ENCODE measurements at places on chromosomes 2 and 18.

DNA sequence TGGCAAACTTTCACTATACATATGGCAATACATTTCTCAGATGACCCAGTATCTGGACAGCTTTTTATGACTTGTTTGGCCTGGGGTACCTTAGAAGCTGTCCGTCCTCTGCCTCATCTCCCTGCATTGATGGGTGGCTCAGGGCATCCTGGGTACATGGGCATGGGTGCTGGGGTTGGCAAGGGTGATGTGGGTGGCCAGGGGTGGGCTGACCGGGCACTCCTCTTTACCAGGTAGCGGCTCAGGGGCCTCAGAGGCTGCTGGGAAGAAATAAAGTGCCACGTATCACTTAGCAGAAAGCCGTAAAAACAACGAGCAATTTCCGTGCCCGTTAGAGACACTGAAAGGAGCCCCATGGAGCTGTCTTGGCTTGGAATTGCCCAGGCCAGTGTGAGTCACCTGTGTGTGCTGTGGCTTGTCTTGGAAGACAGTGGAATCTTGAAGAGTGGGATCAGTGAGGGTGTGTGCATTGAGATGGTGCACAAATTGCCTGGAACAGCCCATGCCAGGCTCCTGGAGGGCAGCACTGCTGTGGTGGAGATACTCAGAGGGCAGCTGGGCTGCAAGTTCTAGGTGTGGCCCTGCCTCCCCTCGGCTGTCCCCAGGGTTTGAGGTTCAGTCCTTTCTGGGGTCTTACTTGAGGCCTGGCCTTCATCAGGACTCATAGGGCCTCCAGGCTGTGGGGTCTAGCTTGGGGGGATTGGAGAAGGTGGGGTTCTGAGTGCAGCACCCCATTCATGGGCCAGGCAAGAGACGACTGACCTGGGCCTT is 88.8 kb downstream of the FHOD3 start:
- DNase-seq, result no peak

GRCh38 chr18:52070291-52070756 is 269.7 kb upstream of the DCC start:
- no peak for DNase-seq

DNA sequence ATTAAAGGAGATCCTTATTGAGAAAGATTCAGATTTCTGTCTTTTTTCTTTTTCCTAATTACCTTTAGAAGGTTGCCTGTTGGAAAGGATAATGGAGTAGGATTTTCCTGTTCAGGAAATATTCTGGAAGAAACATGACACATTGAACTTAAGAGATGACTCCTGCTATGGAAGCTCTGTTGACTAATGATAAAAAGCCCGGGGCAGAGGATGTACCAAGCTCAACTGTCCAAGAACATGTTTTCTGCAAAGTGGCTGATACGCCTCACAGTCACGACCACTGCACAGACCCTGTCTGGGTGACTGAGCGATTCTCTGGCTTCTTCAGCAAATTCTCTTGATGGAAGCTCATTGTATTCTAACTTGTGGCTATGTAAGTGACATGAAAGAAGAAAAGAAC is 86.2 kb upstream of the THOC1 start:
- DNase-seq, result no peak

GRCh38 chr18:61489334-61489733 is 156.1 kb downstream of the CDH20 start:
- DNase-seq, result no peak

DNA sequence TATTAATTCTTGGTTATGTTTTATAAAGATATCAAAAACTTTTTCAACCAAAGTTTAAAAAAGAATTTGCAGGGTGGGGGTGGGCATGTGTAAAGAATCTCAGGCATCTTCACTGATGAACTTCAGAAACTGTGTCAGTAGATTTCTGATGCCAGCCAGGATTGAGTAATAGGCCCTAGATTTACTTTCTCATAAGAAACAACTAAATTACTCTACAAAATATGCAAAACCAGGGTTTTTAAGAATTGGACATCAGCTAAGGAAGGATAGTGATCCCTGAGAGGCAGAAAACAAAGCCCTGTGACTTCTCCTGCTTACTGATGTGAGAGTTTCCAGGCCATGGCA is 11.9 kb upstream of the IL1R1 start:
- DNase-seq, result no peak

DNA sequence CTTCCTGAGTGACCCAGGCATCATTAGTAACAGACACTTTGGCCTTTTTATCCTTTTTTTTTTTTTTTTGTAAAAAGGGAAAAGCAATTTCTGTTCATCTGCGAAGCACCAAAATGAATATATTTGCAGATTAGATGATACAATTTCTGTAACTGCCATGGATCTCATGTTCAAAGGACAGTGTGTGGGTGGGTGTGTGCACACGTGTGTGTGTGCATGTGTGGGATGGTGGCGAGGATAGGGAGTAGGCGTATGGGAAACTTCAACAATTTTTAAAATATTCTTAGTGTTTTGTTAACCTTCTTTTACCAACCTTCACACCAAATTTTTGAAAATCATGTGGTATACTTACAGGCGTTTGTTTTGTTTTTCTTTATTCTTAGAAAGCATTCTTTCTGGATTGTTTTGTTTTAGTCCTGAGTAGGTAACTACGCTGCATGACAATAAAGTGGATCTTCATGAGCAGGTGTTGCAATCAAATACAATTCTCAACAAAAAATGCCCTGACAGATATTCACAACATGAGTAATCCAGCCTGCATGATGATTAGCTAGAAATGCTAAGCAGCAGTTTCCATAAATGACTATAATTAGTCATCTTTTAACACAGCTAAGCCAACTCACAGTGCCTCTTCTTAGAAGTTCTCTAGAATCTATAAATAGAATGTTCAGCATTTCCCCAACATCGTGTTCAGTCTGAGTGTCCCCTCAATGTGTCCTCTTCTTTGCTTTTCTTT is 53.5 kb upstream of the RMDN2 start:
- DNase-seq, result no peak

- DNase-seq, result no peak
These were observed 5.0 kb upstream of the MRPL19 start for GRCh38 chr2:75641587-75641986.

DNA sequence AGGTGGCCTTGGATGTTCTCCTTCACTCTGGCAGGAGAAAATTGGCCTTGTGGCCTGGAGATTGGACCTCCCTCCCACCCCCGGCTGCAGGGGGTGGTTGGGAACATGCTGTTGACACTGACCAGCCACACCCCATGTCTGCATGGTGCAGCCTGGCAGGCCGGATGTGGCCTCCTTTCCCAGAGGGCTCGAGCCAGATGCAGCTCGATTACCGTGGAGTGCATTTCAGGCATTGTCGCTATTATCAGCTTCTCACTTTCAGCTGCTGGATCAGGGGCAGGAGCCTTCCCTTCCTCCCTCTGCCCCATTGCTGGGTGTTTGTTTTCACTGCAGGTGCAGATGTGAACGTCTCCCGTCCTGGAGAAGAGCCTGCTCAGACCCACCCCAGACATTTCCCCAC is 211.0 kb upstream of the SIX2 start:
- no peak for DNase-seq

DNA sequence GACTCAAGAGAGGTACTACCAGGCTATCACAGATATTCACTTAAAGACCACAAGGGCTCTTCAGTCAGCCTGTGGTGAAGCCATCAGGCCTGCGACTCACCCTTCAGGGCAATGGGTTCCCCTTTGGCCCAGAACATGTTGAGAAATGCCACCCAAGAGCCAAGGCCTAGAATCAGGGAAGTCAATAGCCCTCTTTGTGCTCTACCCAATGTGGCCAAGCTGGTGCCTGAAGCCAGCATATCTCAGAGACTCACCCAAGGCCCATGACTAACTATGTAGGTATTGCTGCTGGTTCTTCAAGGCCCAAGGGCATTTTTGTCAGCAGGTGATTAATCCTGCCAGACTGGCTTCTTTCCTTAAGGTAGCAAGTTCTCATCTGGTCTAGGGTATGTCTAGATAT is 338.9 kb upstream of the SETBP1 start:
- DNase-seq, result no peak

DNA sequence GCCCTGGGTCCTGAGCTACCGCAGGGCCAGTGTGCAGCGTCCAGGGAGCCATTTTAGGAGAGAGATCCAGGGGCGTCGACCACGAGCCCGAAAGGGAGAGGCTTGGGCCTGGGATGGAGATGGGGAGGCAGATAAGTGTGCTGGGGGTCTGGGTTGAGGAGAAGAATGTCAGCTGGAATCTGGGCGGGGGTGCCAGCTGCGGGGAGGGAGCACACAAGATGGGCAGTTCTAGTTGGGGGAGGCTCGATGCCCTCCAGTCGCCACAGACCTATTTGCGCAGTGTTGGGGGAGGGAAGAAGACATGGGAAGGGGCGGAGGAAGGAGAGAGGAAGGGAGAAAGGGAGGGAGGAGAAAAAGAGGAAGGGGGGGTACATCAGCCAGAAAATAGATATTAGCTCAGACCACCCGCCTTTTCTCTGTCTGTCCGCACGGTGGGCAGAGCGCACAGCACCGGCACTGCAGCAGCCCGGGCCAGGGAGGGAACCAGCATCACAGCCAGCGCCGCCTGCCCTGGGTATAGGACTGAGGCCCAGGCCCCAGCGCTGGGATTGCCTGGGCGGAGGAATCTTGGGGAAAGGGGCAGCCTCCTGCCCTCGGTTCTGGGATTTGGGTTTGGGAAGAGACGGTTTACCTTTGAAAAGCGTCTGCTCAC is 1.9 kb upstream of the HOXD11 start:
- no peak for DNase-seq

DNA sequence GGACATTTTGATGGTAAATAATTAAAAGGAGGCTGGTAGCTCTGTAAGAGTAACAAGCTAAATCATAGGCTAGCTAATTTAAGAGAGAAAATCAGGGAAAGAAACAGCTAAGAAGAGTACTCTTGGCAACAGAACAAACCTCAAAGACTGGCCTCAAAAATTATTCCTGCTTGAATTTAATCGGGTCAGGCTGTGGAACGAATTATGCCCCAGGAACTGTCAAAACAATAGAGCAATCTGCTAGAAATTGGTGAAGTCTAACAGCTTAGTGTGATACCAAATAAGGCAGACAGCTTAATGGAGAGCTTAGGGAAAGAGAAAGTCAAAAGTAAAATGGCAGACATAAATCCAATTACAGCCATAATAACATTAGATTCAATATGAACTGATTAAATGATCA is 215.7 kb downstream of the MREG start:
- no peak for DNase-seq

- no peak for DNase-seq
These were observed 4.5 kb downstream of the FAM117B start for GRCh38 chr2:202639231-202639630.

- DNase-seq, result no peak
These were observed 679.6 kb downstream of the MBD2 start for GRCh38 chr18:53544917-53545316.

DNA sequence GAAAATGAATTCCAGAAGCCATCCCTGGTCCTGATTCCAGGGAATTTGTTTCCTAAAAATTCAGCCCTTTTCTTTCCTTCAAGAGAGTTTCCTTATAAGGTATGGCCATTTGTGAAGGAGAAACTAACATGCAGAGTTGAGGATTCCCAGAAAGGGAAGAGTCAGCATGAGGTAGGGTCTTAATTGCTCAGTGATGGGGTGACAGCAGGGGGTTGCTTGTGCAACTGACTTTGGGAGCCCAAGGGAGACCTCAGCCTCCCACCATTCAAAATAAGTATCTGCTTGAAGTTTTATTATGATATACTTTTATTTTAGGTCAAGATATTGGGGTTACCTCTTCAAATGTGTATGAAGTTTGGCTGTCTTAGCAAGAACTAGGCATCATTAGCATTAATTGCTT is 74.9 kb upstream of the CELF4 start:
- DNase-seq, result no peak

GRCh38 chr2:21759819-21760218 is 636.1 kb downstream of the TDRD15 start:
- no peak for DNase-seq

DNA sequence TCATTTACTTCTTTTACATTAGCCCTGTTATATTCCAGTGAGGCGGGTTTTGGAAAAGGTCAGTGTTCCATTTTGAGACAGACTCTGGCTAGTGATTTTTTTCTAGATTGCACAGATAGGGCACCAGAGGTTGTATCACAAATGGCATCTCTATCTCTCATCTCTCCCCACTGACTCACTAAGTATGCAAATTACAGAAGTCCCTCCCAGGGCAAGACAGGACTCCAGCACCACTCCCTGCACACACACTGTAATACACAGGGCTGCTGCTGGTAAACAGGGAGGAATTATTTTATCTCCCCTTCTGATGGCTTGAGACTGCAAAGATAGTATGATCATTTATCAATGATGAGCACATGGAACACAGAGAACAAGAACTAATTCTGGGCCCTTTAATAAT is 46.2 kb downstream of the AKAIN1 start:
- no peak for DNase-seq

DNA sequence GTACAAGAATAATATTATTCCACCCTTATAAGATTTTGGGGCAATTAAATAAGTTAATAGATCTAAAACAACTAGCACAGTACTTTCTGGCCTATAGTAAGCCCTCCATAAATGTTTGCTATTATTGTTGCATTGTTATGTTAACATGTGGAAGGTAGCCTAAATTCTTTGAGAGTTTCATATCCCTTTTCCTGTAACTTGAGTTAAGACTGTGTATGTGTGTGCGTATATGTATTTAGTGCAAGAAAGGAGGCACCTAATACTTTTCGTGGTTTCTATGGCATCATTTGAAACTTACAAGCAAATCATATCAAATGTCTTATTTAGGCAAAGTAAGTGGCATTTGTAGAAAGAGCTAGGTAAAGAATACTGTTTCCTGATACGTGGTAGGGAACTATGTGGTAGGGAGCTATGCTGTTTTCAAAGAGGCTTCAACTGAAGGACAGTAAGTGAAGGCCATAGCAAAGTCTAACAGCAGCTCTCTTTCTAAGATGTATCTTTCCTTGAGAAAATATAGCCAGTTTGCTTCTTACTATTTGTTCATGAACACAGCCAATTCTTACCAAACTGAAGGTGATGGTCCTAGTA is 36.8 kb upstream of the C2orf74 start:
- DNase-seq, result no peak

GRCh38 chr2:182351427-182351826 is 75.4 kb downstream of the PDE1A start:
- DNase-seq, result no peak

DNA sequence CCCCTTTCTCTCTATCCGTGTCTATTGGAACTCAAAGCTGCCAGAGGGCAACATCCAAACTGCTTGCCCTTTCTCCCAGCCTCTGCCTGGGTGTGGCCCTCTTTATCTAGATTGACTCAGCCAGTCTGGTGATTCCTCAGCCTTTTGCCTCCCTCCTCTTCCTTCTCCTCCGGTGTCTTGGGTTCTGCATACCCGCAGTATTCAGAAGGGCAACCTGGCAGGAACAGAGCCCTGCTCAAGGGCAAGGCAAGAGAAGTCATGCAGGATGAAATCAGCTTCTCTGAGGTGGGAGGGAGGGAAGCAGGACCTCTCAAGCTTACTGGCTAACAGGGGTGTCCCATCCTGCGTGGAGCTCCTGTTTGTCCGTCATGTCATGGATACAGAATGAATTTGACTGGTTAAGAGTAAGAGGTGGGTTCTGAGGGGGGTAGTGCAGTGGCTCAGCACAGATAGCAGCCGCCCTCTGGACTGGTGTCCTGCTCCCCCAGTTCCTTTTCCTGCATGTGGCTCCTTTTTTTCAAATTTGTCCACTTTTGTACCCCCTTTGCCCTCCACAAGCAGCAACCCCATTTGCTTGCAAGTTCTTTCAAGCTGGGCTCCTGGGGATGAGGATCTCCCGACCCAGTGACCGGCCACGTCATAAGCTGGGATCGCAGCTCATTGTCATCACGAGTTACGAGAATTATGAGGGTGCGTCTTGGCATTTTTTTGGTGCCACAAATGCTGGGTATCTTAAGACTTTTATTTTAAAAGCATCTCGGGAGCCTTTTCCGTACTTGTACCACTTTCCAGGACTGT is 154.1 kb downstream of the FHOD3 start:
- no peak for DNase-seq

GRCh38 chr2:222637067-222637466 is 18.8 kb downstream of the FARSB start:
- DNase-seq, result no peak
